Stimulated activated CD8-positive, alpha-beta memory T cell treated with anti-CD3 and anti-CD28 coated beads, Interleukin-7, amount 100 ng/mL, for 4 hours (primary cell): ENCODE measurements at places on chromosomes 1 and 21.

- no peak for DNase-seq
These were observed 74.0 kb upstream of the KCNE2 start for GRCh38 chr21:34289856-34290255.

GRCh38 chr1:108007531-108007930 lies 42.6 kb upstream of the VAV3 start:
- no peak for DNase-seq

- no peak for DNase-seq
These were observed 30.9 kb downstream of the ADAMTS5 start for GRCh38 chr21:26935977-26936376.

DNA sequence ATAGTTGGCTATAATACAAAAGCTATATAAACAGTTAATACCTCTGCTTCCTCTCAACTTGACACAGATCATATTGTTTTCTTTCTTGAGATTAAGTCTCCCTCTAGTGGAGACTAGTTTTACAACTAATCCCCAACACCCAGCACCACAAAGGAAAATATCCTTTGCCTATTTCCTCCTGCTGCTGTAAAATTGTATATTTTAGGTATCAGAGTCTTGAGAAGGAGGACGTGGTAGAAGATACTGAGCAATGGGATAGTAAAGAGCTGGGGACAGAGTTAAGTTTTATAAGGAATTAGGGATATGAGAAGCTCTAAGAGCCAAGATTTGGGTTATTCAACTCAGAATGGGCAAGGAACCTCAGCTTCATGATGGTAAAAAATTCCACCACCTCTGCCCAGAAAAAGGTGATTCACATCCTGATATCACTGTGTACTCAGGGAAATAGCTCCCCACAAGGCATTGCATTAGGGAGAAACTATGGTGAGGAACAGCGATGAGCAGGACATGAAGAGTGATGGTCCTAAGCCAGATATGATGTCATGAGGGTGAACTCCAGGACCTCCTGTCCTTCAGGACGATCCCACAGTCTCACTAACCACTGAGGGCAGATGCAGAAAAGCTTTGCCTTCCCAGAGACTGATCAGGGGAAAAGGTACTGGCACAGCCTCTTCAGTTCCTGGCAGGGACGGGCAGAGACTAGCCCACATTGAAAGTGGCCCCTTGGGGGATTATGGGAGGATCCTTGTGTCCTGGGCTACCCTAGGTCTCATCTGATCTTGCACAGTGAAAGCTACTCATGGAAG lies 14.7 kb upstream of the CFAP126 start:
- no peak for DNase-seq

DNA sequence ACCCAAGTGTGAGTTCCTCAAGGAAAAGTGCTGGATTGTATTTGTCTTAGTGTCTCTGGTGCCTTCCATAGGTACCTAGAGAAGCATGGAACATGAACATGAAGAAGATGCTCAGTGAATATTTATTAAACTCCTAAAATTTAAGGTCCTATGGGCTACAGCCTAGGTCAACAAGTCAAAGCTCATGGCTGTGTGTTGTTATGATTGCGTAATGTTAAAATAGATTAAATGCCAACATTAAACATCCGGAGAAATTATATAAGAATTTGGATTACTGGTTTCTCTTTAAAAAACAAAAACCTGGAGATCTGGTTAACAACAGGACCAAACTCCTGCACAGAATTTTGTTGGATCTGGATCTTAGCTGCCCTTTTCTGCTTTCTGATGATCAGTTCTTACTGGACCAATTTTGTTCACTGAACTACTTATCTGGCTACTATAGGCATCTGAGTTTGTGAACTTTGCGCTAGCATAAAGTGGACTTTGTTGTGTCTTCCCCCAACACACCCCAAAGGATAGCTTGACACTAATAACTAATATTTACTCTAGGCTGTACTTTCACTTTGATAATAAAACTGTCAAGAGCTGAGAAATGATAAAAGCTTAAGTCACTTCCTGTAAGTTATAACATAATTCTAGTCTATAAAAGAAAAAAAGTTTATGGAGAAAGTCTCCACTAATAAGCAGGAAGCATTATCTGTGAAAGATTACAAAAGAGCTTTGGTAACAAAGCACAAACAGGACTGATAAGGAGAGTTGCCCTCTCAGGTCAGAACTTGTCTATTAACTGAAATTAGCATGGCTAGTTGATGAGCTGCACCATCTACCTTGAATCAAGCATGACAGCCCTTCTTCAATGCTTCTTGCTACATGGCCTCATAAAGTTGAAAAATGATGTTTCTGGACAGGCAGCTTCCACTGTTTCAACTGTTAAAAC lies 20.7 kb downstream of the F5 start:
- no peak for DNase-seq

DNA sequence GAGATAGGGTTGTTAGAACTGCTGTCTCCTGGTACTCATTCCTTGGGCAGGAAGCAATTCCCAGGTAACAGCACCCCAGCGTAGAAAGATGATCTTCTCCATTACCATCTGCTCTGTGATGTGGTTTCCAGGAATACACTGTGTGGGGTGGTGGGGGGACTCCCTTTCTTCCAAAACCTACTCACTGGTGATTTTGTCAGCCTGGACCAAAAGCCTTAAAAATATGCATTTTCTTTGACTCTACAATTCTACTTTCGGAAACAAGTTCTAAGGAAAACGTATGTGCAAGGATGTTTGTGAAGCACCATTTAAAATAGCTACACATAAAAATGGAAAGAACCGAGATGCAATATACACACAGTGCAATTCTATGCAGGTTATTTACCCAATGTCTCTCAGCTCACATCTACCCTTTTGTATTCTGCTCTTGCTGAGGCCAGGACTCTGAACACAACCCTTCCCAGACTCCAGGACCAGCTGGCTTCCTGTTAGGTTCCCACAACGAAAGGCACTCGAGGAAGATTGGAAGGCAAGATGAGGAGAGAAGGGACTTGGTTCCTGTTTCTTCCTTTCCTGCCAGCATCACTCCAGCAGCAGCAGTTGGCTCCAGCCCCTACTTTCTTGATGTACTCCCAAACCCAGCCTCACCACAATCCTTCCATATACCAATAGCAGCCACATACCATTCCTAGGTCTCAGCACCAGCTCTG lies 33.0 kb upstream of the GJB5 start:
- DNase-seq, result no peak
